ENCODE measurements at places on chromosomes 3 and 15.

- no peak for DNase-seq
Observed at GRCh38 chr15:42716626-42717025, 20.3 kb downstream of the CDAN1 start.

DNA sequence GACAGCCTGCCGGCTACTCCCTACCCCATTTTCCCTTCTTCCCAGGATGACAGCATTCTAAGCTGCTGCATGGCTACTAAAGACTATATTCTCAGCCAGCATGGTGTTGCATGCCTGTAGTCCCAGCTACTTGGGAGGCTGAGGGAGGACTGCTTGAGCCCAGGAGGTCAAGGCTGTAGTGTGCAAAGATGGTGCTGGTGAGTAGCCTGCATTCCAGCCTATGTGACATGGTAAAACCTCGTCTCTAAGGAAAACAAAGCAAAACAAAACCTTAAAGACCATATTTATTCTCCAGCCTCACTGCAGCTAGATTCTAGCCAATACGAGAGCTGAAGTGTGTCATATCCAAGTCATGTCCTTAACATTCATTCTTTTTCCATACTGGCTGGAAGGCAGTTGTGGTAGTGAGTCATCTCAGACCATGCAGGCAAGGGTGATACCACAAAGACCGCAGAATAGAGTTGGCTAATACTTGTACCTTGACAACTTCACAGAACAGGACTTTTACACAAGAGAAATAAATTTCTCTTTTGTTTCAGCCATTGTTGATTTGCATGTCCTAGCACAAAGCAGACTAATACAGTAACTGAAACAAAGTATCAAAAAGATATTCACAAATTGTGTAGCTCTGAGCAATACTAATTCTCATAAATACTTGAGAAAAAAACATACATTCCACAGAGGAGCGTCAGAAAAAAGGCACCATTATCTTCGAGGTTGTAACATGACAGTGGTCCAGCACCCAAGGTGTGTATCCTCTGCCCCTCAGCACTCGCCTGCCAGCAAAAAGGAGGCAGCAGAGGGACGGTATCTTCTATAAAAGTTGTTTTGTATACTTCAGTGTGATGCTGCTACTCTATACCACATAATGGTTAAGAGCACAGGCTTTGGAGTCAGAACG, 14.8 kb downstream of the PBRM1 start:
- DNase-seq = no peak

- no peak for DNase-seq
Observed at GRCh38 chr3:193301433-193301832, 60.4 kb downstream of the PLAAT1 start.

GRCh38 chr3:132421832-132422231, 4.5 kb downstream of the DNAJC13 start:
- no peak for DNase-seq

- DNase-seq = no peak
Observed at GRCh38 chr3:161607056-161607455, 110.4 kb downstream of the OTOL1 start.

GRCh38 chr3:105228696-105229095, 138.0 kb upstream of the ALCAM start:
- no peak for DNase-seq

DNA sequence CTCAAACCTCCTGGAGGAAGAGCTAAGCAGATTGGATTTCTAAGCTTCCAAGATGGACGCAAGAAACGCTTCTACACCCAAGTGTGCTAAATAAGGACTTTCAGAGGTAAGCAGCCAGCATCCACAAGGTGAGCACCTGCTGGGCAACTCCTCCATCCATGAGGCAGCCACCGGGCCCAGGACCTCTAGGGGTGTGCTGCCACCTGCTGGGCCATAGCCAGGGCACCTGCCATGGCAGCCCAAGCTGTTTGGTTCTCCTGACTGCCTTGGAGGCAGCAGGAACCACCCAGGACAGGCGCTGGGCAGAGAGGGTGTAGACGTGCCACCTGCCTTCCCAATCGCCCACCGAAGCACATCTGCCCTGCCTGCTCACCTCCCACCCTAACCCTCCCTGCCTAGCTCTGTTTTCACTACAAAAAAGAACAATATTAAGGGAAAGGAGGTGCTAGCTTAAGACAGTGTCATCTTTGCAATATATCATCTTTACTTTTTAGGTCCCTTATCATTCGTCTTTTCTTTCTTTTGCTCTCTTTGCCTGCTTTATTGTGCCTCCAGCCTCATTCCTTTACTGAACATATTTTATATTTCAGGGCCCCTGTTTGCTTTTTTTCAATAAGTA, 12.9 kb downstream of the C15orf62 start:
- DNase-seq = no peak

GRCh38 chr15:36364377-36364776, 215.0 kb upstream of the CDIN1 start:
- no peak for DNase-seq

DNA sequence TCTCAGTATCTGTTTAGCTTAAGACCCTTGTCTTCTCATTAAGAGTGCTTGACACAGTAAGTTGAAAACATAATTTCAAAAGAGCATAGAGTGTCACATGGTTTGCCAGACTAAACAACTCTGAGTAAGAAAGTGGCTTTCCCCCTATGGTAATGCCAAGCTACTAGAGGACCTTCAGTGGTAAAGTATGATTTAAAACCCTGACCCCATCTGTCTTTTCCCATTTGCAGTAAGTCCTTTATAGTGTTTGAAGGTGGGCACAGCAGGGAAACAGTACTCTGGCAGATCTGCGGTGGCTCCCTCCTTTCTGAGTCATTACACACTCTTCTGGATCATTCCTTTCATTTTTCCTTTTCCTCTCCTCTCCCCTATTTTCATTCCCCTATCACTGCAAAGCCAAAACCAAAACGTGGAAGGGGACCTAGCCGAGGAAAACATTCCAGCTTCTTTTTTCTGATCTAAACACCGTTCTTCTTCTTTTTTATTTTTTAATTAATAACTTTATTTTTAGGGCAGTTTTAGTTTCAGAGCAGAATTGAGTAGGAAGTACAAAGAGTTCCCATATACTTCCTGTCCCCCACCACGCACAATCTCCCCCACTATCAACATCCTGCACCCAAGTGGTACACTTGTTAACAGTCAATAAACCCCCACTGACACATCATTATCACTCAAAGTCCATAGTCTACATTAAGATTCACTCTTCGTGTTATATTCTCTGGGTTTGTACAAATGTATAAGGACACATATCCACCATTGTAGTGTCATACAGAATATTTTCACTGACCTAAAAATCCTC, 74.7 kb downstream of the PPARG start:
- DNase-seq = no peak

DNA sequence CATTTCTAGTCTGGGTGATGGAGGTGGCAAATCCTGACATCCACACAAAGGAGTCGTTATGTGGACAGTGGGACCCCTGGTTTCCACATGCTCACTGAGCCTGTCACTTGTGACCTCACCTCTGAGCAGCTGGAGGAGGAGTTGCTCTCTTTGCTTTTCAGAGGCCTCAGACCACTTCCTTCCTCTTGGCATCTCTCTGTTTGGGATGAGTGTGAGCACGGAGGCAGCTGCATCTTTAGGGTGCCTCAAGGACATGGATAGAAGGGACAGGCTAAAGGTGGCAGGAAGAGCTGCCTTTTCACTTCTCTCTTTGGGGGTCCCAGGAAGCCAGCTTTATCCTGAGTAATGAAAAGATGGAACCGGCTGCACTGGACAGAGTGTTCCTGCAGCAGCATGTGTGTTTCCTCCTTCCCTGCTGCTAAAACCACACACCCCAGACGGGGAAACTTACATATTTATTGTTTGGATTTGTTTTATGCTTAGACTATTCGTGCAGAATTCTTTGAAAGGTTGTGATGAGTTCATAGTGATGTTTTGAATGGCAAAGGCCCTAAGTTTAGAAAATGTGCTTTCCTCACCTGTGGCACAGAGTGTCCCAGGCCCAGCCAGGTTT, 31.8 kb downstream of the GPR171 start:
- no peak for DNase-seq

DNA sequence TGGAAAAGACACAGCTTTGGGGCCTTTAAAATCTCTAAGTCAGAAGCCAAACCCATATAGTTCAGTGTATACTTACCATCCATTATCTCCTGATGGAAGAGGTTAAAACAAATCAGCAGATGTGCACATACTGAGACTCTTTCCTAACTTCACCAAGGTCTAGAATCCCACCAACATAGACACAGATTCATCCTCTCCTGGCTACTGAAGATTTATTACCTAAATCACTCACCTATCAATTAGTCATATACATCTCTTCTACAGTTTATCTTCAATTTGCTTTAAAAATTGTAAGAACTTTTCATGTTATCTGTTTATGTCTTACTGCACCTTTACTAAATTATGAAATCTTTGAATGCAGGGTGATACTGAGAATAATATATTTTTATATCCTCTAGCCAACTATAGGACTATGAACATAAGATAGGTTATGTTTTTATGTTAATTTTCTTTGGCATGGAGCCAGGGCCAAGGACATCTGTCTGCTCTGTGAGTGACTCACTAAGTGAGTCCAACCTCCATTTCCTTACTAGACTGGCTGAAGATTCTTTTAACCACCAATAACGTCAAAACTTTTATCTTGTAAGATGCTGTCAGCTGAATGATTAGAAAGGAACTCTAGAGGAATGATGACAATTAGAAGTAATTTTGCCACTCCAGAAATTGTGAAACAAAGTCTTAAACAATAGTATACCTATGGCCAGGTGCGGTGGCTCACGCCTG, 397.6 kb downstream of the FOXP1 start:
- DNase-seq = no peak

DNA sequence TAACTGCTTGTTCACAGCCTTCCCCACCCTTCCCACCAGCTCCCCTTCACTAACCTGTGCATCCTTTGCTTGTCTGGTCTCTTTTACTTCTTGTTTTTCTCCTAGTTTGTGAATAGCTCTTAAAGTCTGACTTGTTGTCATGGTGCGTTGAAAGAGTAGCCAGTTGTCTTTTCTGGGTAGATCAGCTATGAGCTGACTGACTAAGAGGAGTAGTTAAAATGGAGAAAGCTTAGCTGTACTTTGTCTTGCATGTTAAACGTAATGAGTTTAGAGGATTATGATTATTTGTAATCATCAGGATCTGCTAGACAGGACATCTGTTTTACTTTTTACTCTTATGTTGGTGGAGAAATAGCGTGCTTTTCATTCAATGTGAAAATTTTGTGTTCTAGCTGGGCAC, 35.9 kb downstream of the ATP2C1 start:
- no peak for DNase-seq

GRCh38 chr15:64905119-64905831, 6.4 kb upstream of the ANKDD1A start:
- DNase-seq = no peak

GRCh38 chr15:27244047-27244446, 273.1 kb downstream of the GABRG3 start:
- no peak for DNase-seq
